IMR-90 (cell line): ENCODE measurements at places on chromosomes 11 and 22. TPM values are rescaled to one million over a fixed set of nuclear protein-coding genes. Genes with fewer than 3 reads are reported as not detected.

Gene BATF2
- 0.36 and 0.56 TPM in 2 replicates for total RNA-seq

Gene APOBEC3C
- total RNA-seq, result 5.6 and 6.6 TPM in 2 replicates

Gene OR51B5
- total RNA-seq, result 0.54 and 0.56 TPM in 2 replicates

Gene CRYBB1
- not detected in 2 replicates for total RNA-seq

Gene OR51I1
- not detected in 2 replicates for total RNA-seq

Gene TRIM29
- not detected in 2 replicates for total RNA-seq

Gene MOGAT2
- not detected in 2 replicates for total RNA-seq

Gene GNAZ
- 1.9 and 2.5 TPM in 2 replicates for total RNA-seq

Gene APOA4
- not detected in 2 replicates for total RNA-seq

Gene UPK3A
- not detected in 2 replicates for total RNA-seq

Gene JHY
- total RNA-seq, result 0.54 and 0.56 TPM in 2 replicates

Gene ALX4
- total RNA-seq, result not detected in 2 replicates

Gene DCDC1
- total RNA-seq, result under 0.01 TPM in 1 of 2 replicates, not detected in the other

Gene MPZL3
- total RNA-seq, result 0.36 and 0.56 TPM in 2 replicates

Gene CDC42EP2
- 5.2 and 5.3 TPM in 2 replicates for total RNA-seq

Gene SEC14L2
- 37.8 and 54.8 TPM in 2 replicates for total RNA-seq

Gene IGLL1
- total RNA-seq, result not detected in 2 replicates

Gene ALKBH3
- 62.9 and 68.6 TPM in 2 replicates for total RNA-seq
